ENCODE measurements at places on chromosomes 4 and X. TPM values are rescaled to one million over a fixed set of nuclear protein-coding genes. Genes with fewer than 3 reads are reported as not detected.

Gene NDUFA1
- 51.1 TPM for total RNA-seq

Gene DCAF8L2
- not detected for total RNA-seq

Gene IL9R
- total RNA-seq = not detected

Gene SYTL5
- total RNA-seq = not detected

Gene GYPA
- not detected for total RNA-seq

Gene HNRNPD
- 20.6 TPM for total RNA-seq

Gene PPP4R3C
- total RNA-seq = not detected

Gene FSTL5
- not detected for total RNA-seq

Gene MAGEB6
- not detected for total RNA-seq

Gene LDB2
- total RNA-seq = 5.1 TPM

Gene SERTM2
- not detected for total RNA-seq

Gene C1QTNF7
- 0.73 TPM for total RNA-seq

Gene GABRB1
- total RNA-seq = not detected

Gene PROM1
- total RNA-seq = not detected

Gene MEPE
- total RNA-seq = not detected

Gene ZAR1
- not detected for total RNA-seq

Gene MAP9
- 8.5 TPM for total RNA-seq

Gene MAGEA12
- total RNA-seq = not detected

Gene CLNK
- total RNA-seq = not detected

Gene UGT2B10
- total RNA-seq = not detected

Gene TKTL1
- not detected for total RNA-seq

Gene CENPVL1
- total RNA-seq = under 0.01 TPM

Gene FGB
- not detected for total RNA-seq

Gene RBPJ
- 121 TPM for total RNA-seq

Gene SASH3
- not detected for total RNA-seq

Gene GLOD5
- not detected for total RNA-seq

Gene SLC30A9
- 53.3 TPM for total RNA-seq

Gene HS3ST1
- total RNA-seq = not detected

Gene SYNPO2
- 10.3 TPM for total RNA-seq

Gene RGN
- total RNA-seq = 0.98 TPM

Gene STARD8
- total RNA-seq = 0.73 TPM

Gene PSAPL1
- total RNA-seq = not detected

Gene DTHD1
- total RNA-seq = not detected

Gene PHOX2B
- not detected for total RNA-seq

Gene TLL1
- total RNA-seq = under 0.01 TPM

Gene TEX11
- not detected for total RNA-seq

Gene PPEF1
- not detected for total RNA-seq

Gene NWD2
- not detected for total RNA-seq

Gene FREM3
- not detected for total RNA-seq

Gene IL2
- not detected for total RNA-seq

Gene MAOB
- under 0.01 TPM for total RNA-seq

Gene ANTXR2
- total RNA-seq = 78.8 TPM

Gene PTPN13
- 52.4 TPM for total RNA-seq

Gene NAT8L
- under 0.01 TPM for total RNA-seq

Gene TRIM61
- total RNA-seq = 1.2 TPM

Gene POF1B
- not detected for total RNA-seq

Gene TCEAL6
- total RNA-seq = not detected

Gene MAGEB2
- not detected for total RNA-seq

Gene PNCK
- total RNA-seq = not detected

Gene TTC29
- total RNA-seq = not detected

Gene UCHL1
- 314 TPM for total RNA-seq

Gene S100P
- not detected for total RNA-seq

Gene RENBP
- total RNA-seq = 3.7 TPM

Gene NHS
- total RNA-seq = 0.98 TPM

Gene TMSB15B
- 3.3 TPM for total RNA-seq

Gene DMP1
- not detected for total RNA-seq

Gene FOXP3
- not detected for total RNA-seq

Gene RHOXF2
- total RNA-seq = not detected

Gene LYAR
- 15.6 TPM for total RNA-seq

All from subcutaneous preadipocyte (primary cell).